Esophagus squamous epithelium (tissue), 5 donors: ENCODE measurements at places on chromosomes 3 and 15.
A peak's percentile ranks its signal among the peaks of the same experiment; 100 is the strongest.

- peak; percentile 35 for DNase-seq
These were observed 1.0 kb downstream of the TSC22D2 start for GRCh38 chr3:150409125-150409511.

GRCh38 chr15:84992157-84992944, 10.7 kb downstream of the PDE8A start:
- DNase-seq, result no peak

- DNase-seq, result no peak
These were observed 22.9 kb upstream of the TPM1 start for GRCh38 chr15:63019511-63020109.

DNA sequence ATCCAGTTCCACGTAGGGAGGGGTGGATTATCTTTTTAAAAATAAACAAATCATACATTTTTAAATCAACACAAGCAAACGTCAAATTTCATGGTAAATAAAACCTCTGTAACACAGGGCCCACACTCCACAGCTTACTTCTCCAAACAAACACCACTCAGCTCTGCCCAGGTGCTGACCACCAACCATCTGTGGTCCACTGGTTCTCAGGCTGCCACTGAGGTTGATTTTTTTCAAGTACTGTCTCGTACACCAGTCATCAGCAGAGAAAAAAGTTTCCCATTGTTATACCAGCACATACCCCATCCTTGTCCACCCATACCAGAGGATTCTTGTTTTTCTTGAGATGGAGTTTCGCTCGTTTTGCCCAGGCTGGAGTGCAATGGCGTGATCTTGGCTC, 32.4 kb downstream of the CHSY1 start:
- DNase-seq, result no peak

DNA sequence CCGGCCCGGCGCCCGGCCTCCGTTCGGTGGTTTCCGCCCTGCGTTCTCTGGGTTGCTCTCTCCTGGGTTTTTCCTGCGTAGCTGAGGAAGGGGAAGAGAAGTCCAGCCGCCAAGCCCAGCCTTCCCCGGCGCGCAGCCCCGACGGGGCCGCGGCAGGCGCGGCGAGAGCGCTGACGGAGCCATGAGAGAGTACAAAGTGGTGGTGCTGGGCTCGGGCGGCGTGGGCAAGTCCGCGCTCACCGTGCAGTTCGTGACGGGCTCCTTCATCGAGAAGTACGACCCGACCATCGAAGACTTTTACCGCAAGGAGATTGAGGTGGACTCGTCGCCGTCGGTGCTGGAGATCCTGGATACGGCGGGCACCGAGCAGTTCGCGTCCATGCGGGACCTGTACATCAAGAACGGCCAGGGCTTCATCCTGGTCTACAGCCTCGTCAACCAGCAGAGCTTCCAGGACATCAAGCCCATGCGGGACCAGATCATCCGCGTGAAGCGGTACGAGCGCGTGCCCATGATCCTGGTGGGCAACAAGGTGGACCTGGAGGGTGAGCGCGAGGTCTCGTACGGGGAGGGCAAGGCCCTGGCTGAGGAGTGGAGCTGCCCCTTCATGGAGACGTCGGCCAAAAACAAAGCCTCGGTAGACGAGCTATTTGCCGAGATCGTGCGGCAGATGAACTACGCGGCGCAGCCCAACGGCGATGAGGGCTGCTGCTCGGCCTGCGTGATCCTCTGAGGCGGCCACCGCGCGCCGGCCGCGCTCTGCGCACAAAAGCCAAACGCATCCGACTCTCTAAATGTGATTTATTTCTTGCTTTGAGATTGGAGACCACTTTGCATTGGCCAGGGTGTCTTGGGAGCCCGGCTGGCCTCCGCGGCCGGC, 727 bp downstream of the RAP2B start:
- no peak for DNase-seq

DNA sequence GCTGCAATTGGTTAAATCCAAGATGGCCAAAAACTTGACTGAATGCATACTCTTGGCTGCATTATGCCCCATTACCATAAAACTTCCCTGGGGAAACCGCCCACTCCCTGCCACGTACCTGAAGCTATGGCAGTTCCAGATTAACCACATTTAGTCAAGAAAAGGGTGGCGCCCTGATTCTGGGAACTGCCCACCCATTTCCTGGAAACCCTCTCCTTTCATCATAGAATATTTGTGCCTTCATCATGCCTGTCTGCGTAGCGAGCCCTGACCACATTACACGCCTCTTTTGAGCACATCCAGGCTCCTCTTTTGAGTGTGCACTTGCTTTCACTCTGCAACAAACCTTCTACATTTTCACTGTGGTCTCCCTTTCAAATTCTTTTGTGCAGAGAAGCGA, 5.2 kb downstream of the LINS1 start:
- no peak for DNase-seq

DNA sequence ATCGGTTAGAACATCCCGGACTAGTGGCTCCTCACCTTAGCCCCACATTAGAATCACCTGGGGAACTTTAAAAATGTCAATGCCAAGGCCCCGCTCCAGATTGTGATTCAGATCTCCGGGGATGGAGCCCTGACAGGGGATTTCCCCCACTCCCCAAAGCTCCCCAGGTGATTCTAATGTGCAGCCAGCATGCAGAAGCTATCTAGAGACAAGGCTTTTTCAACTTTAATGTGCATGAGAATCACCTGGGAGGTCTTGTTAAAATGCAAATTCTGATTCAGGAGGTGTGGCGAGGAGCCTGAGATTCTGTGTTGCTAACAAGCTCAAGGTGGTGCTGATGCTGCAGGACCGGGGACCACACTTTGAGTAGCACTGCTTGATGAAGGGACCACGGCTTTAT, 156.7 kb downstream of the RAB11A start:
- no peak for DNase-seq

DNA sequence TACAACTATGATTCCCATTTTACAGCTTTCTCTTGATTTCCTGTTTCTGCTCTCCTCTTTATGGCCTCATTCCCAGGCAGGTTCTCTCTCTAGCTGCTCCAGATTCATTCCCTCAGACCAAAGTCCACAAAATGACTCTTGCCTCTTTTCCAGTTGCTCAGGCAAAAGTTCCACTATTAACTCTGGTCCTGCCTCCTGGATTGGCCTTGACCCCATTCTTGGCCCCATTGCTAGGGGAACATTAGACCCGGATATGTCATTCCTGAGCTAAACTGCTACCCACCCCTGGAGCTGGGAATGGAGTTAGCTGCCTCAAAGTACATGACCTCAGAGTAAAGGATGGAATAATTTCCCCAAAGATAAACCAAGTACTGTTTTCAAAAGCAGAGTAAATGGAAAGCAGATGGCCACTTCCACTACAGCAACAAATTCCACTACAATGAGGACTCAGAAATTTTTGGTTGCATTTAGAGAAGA, 73.0 kb upstream of the GAP43 start:
- no peak for DNase-seq

DNA sequence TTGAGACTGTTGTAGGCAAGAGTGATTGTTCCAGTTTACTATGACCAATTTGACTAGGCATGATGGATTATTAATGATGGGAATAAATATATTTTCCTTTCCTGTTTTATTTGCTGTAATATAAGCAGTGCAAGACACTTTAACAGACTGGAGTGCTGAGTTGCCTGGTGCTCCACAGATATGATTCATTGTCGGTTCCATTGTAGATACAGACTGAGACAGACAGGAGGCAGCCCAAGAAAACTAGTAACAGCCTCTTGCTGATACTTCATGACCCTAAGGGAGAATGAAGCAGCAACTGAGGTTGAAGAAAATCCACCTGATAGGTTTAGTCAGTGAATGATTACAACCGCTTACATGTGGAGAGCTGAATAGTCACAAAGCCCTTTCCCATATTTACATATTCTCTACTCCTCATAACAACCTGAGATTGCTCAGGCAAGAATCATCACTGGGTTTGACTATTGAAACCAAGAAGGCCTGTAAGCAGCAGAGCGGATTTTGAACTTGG, 235.1 kb upstream of the TPRG1 start:
- DNase-seq, result no peak

DNA sequence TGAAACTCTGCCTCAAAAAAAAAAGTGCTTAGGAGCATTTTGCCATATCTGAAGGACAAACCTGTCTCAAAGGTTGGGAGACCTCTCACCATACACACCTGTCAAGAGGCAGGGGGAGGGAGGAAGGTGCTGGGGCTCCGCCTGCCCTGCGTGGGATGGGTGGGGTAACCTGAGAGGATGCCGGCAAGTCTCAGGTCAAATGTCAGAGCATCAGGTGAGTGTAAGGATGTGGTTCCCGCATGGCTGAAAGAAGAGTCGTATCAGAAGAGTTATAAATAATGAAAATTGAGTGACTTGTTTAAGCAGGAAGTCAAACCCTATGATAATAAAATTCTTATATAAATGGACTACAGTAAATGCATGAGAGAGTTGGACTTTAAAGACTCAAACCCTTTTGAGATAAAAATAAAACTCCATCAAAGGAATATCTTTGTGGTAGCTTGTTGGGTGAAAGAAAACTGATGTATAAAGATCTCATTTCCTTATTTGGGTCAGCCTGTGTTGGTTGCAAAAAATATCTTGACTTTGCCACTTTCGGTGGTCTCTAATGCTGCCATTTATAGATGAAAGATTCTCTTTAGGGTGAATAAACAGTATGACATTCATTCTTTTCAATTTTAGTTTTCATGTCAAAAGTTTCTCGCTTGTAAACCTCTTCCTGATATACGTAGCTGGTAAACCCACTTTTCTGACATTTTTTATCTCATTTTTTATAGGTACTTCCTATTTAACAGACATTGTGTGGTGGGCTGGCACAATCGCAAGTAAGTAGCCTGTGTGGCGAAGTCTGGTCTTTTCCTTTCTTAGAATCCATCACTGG, 23.8 kb downstream of the NIPA1 start:
- DNase-seq, result no peak

GRCh38 chr3:125594125-125594524, 1.2 kb downstream of the OSBPL11 start:
- DNase-seq, result no peak

DNA sequence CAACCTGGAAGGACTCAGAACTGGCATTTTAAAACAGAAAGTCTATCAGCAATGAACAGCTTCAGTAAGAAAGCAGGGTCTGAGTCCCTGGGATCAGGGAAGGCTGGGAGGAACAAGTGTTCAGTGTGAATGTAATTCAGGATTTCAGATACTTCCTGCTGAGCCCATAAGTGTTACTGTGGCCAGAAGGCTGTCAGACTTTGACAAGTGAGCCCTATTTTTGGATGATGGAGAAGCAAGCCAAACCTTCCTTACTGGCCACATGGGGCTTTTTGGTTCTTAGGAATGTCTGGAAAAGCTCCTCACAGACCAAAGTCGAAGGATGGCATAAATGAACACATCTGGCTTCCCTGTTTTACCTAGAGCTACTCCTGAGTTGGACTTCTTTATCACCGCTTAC, 157.2 kb downstream of the BBX start:
- no peak for DNase-seq

DNA sequence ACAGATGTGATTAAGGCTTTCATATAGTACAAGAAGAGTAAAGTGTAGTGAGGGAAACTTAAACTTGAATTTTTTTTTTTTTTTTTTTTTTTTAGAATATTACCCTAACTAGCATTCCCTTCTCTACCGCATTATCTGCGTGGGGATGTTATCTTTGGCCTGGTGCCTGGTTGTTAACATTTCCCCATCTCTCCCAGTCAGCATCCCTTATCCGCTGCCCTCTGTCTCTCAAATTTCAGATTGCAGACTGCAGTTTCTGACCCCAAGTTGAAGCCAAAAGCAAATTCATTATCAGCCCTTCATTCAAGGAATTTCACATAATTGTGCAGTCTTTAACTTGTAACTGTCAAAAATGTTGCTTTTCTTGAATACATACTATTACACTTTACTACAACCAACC, 353.0 kb downstream of the PLOD2 start:
- DNase-seq, result no peak

DNA sequence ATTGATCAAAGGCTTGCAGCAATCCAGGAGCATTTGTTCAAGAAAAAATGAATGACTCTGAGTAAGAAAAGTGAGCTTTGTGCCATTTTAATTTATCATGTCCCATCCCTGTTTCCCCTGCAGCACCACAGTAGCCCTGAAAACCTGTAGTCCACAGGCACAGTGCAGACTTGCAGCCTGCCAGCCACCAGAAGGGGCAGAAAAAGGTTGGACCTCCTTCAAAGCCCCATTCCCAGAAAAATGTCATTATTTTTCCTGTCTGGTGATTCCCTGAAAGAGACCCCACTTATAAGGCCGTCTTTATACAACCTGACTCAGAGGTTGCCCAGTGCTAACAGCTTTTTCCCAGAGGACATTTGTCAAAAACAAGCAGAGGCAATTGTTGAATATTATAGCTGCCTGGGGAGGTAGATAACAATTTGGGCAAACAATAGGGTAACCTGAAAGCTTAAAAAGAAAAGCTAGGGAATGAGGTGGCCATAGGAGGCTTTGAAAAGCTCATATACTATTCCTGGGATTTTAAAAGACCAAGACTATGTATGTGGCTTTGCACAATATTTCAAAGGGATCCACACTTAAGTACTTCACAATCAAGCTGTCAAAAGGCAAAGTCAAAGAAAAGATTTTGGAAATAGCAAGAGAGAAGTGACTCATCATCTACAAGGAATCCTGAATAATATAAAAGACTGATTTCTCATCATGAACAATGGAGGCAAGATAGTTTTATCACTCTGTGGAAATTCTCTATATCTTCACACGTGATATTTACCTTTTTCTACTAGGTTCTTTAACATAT, 136.8 kb upstream of the PLXNA1 start:
- DNase-seq, result no peak

DNA sequence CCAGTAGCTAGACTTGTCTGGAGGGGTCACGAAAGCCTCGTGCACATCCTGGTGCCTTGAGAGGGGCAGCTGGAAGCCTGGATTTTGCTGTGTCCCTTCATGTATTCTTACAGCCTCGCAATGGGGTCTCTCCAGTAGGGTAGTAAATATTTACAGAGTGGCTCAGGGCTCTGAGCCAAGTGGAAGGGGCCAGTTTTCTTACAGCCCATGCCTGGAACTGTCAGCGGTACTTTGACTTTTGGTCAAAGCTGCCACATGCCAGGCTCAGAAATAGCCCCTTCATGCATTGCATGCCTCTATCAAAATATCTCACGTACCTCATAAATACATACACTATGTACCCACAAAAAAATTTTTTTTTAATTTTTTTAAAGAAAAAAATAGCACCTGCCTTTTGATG, 119.2 kb downstream of the OSBPL10 start:
- DNase-seq, result no peak

- no peak for DNase-seq
These were observed 28.0 kb downstream of the LRRC28 start for GRCh38 chr15:99279290-99279689.

GRCh38 chr15:40443846-40444245, 3.1 kb downstream of the BAHD1 start:
- DNase-seq, result no peak

DNA sequence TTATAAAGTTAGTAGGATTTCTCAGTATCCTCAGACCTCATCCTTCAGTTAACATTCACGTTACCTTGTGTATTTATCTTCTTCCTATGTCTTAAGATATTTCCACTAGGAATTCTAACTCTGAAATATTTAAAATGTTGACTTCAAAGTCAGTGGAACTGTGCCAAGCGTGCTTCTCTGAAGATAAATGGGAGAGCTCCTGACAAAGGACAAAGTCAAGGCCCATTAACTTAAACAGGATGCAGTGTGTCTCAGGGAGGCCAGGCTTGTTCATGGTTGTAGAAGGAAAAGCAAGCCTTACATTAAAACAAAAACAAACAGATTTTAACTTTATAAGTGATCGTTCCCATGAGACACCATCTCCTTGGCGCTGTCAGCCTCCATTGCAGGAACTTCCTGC, 41.5 kb downstream of the ABHD17C start:
- DNase-seq, result no peak
